ENCODE measurements at places on chromosomes 2 and 18.

DNA sequence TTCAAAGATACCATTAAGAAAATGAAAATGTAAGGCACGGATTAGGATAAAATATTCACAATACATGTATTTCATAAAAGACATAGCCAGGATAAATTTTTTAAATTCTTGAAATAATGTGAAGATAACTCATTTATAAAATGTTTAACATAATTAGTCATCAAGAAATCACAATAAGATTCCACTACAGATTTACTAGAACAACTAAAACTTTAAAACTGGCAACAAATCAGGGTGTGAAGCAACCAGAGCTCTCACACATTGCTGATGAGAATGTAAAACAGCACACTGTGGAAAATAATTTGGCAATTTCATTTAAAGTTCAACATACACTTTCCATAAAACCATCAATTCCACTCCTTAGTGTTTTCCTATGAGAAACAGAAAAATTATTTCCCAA, 89.6 kb upstream of the UBE2E3 start:
- no peak overlapping the region for H3K4me3 ChIP-seq
- no peak overlapping the region for H3K27ac ChIP-seq
- H3K27me3 ChIP-seq = no peaks in the 10 kb centered on the region
- no peaks in the 10 kb centered on the region for H3K36me3 ChIP-seq

- no peak overlapping the region for H3K27ac ChIP-seq
- no peak overlapping the region for H3K4me3 ChIP-seq
- H3K36me3 ChIP-seq = no peaks in the 10 kb centered on the region
- DNase-seq = no peak
Measured at GRCh38 chr2:120489023-120489422, 143.1 kb downstream of the INHBB start.

- H3K4me1 ChIP-seq = peaks cover 50% of the 10 kb centered on the region
- no peak for DNase-seq
- H3K36me3 ChIP-seq = no peaks in the 10 kb centered on the region
- no peaks in the 10 kb centered on the region for H3K27me3 ChIP-seq
- H3K4me3 ChIP-seq = no peak overlapping the region
Measured at GRCh38 chr18:59957957-59958356, 58.2 kb downstream of the PMAIP1 start.

DNA sequence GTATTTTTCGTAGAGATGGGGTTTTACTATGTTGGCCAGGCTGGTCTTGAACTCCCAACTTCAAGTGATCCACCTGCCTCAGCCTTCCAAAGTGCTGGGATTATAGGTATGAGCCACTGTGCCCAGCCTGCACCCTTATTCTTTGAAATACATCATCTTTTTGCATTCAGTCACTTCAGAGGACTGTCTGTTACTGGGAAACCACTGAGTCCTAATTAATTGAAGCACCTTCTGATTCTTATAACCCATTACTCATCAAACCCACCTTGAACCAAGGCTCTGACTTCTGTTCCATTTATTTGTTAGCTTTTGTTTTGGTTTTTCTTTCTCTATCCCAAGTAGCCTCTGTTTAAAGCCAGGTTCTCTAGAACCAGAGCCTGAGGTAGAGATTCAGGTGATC, 49.6 kb downstream of the CPO start:
- no peak overlapping the region for H3K4me3 ChIP-seq
- H3K27me3 ChIP-seq = no peaks in the 10 kb centered on the region
- H3K36me3 ChIP-seq = no peaks in the 10 kb centered on the region
- no peaks in the 10 kb centered on the region for H3K4me1 ChIP-seq
- DNase-seq = no peak
- H3K27ac ChIP-seq = no peak overlapping the region

DNA sequence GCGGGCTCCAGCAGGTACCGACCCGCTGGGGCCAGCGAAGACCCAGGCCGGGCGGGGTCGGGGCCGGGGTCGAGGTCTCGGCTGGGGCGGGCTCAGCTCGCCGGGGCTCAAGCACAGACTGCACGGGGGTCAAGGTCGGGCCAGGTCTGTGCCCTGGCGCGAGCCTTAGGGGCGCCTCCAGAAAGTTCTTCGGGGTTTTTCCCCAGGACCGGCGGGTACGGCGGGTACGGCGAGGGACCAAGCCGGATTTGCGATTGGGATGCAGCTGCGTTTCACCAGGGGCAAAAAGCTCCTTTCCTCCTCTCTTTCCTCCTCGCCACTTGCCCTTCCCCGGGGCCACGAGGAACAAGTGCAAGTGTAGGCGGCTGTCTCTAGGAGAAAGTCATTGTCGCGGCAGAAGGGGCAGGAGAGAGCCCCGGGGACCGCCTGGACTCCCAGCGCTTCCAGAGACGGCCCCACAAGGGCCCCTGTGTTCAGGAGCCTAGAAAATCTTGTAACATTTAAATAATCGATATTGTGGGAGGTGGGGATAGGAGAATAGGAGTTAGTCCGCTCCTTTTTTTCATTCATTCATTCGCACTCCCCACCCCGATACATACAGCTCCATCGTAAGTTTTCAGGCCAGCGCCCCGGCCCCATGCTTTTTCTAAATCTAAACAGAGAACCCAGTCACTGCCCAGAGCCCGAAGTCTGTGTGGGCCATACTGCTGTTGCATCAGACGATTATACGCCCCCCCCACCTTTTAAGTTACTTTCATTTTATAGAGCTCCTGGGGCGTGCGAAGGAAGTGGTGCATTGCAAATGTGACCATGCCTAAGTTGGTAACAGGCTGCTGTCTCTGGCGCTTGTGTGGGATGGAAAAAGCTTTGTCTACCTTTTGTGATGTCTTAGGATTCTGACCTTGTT, 679 bp downstream of the PMAIP1 start:
- H3K27me3 ChIP-seq = no peaks in the 10 kb centered on the region
- peak overlapping the region; percentile 84 for H3K4me3 ChIP-seq
- H3K4me1 ChIP-seq = peaks cover 6% of the 10 kb centered on the region
- H3K27ac ChIP-seq = peak overlapping the region; percentile 95
- no peak for DNase-seq
- peaks cover 7% of the 10 kb centered on the region for H3K36me3 ChIP-seq

DNA sequence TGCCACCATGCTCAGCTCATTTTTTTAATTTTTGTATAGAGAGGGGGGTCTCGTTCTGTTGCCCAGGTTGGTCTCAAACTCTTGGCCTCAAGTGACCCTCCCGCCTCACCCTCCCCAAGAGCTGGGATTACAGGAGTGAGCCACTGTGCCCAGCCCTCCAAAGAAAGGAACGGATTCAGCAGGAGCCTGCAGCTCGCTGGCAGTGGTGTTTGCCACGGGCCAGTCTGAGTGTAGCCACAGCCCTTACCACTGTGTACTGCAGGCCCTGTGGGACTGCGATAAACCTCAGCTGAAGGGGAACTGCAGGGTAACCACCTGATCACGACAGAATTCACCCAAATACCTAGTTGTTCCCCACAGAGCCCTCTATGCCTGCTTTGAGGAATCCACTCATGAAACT, 6.8 kb downstream of the COPS9 start:
- no peak overlapping the region for H3K27ac ChIP-seq
- no peaks in the 10 kb centered on the region for H3K4me1 ChIP-seq
- DNase-seq = no peak
- H3K36me3 ChIP-seq = peaks cover 18% of the 10 kb centered on the region
- no peak overlapping the region for H3K4me3 ChIP-seq
- H3K27me3 ChIP-seq = no peaks in the 10 kb centered on the region

DNA sequence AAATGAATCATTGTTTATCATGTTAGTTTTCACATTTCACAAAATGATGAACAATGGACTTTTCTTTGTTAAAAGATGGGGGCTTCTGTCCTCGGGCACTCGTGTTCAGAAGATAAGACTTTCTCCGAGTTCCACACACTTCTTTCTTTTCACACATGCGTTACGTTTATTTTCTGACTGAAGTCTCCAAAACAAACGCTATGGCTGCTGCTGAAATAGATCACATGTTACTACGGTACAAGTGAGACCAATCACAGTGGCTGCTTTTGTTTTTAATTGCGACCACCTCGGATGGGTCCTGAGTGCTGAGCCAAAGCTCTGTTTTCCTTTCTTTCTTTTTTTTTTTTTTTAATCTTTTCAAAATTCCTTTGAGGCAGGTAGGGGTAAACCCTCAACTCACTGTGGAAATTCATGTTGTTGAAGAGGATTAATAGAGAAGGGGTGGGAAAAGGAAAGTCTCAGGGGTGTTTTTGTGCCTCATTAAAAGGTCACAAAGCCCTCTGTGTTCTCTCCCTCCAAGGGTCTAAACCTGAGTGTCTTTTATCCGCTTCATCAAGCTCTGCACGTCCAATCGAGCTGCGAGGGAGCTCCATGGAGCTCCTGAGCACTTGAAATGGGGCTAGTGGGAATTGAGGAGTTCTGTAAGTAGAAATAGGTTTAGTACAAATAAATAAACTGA, 48.2 kb downstream of the ARL4C start:
- H3K4me1 ChIP-seq = peaks cover 14% of the 10 kb centered on the region
- no peak for DNase-seq
- no peak overlapping the region for H3K4me3 ChIP-seq
- no peaks in the 10 kb centered on the region for H3K36me3 ChIP-seq

- no peaks in the 10 kb centered on the region for H3K36me3 ChIP-seq
- H3K27ac ChIP-seq = no peak overlapping the region
- no peaks in the 10 kb centered on the region for H3K27me3 ChIP-seq
- no peak for DNase-seq
- no peak overlapping the region for H3K4me3 ChIP-seq
- H3K4me1 ChIP-seq = no peaks in the 10 kb centered on the region
Measured at GRCh38 chr18:72811047-72811446, 56.7 kb downstream of the NETO1 start.

- no peak for DNase-seq
- H3K27me3 ChIP-seq = no peaks in the 10 kb centered on the region
- no peak overlapping the region for H3K4me3 ChIP-seq
- H3K4me1 ChIP-seq = no peaks in the 10 kb centered on the region
- H3K36me3 ChIP-seq = no peaks in the 10 kb centered on the region
- H3K27ac ChIP-seq = no peak overlapping the region
Measured at GRCh38 chr2:147760984-147761383, 83.8 kb upstream of the ACVR2A start.

DNA sequence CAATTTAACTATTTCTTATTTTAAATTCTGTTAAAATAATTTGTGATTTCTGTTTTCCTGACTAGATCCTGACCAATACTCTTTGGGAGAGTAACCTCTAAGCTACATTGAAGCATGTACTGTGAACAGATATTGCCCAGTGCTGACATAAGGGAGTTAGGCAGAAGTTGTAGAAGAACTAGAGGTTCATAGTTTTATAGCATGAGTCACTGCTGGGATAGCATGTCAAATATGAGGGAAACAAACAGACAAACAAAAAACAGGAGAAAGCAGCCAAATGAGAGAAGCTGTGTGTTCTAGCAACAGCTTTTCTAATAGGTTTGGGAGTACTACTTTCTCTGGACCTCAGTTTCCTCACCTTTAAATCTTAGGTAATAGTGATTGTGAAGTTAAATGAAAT, 72.4 kb downstream of the CERS6 start:
- H3K4me1 ChIP-seq = peaks cover 37% of the 10 kb centered on the region
- H3K27ac ChIP-seq = no peak overlapping the region
- DNase-seq = no peak
- H3K4me3 ChIP-seq = no peak overlapping the region

GRCh38 chr2:33810046-33810835, 211.1 kb upstream of the FAM98A start:
- H3K27me3 ChIP-seq = no peaks in the 10 kb centered on the region
- H3K36me3 ChIP-seq = no peaks in the 10 kb centered on the region
- H3K27ac ChIP-seq = no peak overlapping the region
- no peaks in the 10 kb centered on the region for H3K4me1 ChIP-seq

DNA sequence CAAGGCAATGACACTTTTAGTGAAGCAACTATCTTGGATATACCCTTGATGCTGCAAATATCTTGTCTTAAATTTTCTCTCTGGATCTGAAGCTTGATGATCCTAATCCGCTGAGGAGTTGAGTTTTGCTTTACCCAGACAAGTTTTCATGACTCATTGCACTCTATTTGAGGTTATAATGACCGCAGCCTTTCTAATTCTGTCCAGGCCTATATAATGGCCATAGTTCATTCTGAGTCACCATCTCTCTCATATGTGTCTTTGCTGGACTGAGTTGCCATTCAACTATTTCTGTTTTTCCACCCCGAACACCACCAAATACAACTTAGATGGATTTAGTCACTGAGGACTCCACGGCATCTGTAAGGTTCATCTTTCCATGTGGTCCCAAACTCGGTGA, 802.1 kb upstream of the FAM98A start:
- no peak for DNase-seq
- H3K36me3 ChIP-seq = no peaks in the 10 kb centered on the region
- H3K4me1 ChIP-seq = no peaks in the 10 kb centered on the region
- no peak overlapping the region for H3K4me3 ChIP-seq
- H3K27me3 ChIP-seq = no peaks in the 10 kb centered on the region

DNA sequence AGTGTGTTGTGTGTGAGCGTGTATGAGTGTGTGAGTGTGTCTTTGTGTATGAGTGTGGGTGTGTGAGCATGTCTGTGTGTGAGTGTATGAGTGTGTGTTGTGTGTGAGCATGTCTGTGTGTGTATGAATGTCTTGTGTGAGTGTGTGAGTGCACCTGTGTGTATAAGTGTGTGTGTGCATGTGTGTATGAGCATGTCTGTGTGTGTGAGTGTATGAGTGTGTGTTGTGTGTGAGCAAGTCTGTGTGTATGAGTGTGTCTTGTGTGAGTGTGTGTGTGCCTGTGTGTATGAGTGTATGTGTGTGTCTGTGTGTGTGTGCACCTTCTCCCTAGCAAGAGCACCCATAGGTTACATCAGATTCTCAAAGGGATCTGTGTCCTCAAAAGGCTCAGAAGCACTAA, 28.5 kb upstream of the TNS1 start:
- H3K4me1 ChIP-seq = peaks cover 18% of the 10 kb centered on the region
- DNase-seq = no peak
- H3K36me3 ChIP-seq = no peaks in the 10 kb centered on the region

- H3K36me3 ChIP-seq = no peaks in the 10 kb centered on the region
- H3K4me1 ChIP-seq = peaks cover 16% of the 10 kb centered on the region
- H3K4me3 ChIP-seq = peak overlapping the region; percentile 30
- no peak overlapping the region for H3K27ac ChIP-seq
Measured at GRCh38 chr18:79396431-79397246, 909 bp downstream of the NFATC1 start.

DNA sequence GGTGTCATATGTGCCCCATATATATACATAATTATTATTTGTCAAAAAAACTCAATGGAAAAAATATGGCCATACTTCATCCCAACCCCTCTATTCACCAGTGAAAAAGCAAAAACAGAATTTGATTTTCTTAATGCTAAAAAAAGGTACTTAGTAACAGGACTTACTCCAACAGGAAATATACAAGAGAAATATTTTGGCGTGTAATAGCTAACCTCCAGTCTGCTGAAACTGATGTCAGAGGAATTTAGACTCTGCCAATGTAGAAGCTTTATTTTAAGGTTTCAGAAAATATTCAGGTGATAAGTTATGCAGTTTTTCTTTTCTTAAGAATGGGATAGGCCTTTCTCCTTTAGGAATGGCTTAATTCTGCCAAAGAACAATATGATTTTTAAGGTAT, 72.6 kb downstream of the TMEFF2 start:
- H3K4me3 ChIP-seq = no peak overlapping the region
- no peaks in the 10 kb centered on the region for H3K4me1 ChIP-seq
- no peak overlapping the region for H3K27ac ChIP-seq
- DNase-seq = no peak
- no peaks in the 10 kb centered on the region for H3K27me3 ChIP-seq
- H3K36me3 ChIP-seq = no peaks in the 10 kb centered on the region

GRCh38 chr2:5894355-5894754, 202.2 kb downstream of the SOX11 start:
- no peak overlapping the region for H3K4me3 ChIP-seq
- no peaks in the 10 kb centered on the region for H3K27me3 ChIP-seq
- H3K4me1 ChIP-seq = no peaks in the 10 kb centered on the region
- H3K36me3 ChIP-seq = no peaks in the 10 kb centered on the region

- peaks cover 2% of the 10 kb centered on the region for H3K27me3 ChIP-seq
- no peaks in the 10 kb centered on the region for H3K36me3 ChIP-seq
- no peak for DNase-seq
- peaks cover 2% of the 10 kb centered on the region for H3K4me1 ChIP-seq
- no peak overlapping the region for H3K4me3 ChIP-seq
- no peak overlapping the region for H3K27ac ChIP-seq
Measured at GRCh38 chr2:175001566-175001965, 3.6 kb downstream of the CHN1 start.
